ENCODE measurements at places on chromosomes 16 and 17. TPM values are rescaled to one million over a fixed set of nuclear protein-coding genes. Genes with fewer than 3 reads are reported as not detected.

DNA sequence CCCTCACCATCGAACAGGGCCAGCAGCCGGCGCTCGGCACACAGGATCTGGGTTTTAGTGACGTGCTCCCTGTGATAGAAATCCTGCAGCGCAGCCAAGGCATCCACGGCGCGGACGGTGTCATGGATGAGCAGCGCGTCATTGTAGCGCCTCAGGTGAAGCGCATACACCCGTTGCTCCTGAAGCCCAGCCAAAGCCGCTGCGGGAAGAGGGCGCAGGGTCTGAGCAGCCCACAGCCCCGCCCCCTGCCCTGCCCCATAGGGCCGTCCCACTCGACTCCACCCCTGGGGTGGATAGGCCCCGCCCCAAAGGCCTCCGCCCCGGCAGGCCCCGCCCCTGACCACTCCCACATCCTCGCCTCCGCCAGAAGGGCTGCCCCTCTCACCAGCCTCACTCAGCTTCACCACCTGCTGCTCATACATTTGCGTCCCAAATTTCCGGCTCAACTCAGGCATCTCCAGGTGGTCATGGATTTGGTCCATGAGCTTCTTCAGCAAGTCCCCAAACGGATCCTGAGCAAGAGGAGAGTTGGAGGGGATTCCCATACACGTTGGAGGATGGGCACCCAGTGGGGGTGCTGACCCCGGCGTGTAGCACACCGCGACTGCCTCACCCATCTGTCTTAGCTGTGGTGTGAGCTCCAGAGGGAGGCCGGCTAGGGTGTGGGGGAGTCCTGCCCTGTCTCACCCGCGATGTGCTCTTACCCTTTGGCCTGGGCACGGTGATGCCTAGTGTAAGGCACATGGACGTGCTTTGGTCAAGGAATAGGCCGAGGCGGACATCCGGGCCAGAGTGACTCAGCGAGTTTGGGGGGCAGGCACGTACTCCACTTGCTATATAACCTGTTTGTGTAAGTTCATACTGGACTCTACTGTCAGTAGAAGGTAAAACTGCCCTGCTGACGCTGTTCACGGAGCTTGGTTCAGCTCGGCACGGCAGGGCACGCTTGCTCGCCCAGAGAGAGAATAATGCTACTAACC lies 4.6 kb downstream of the DHX58 start:
- DNase-seq: peak; percentile 69

DNA sequence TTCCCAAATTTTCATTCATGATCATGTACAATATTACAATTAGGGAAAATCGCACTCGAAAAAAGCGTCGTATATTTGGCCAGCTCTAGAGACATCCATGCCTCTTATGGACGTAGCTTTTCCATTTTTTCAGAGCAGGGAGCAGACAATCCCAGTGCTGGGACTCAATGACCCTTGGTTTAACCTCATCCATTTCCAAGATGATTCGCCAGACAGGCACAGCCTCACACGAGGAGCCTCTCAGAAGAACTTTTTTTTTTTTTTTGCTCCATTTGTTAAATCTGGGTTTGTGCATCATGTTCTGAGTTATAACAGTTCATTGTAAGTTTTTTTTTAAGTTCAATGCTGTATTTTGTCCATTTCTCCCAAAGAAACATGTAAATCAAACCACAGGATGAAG lies 92.1 kb downstream of the ZDHHC7 start:
- no peak for DNase-seq

DNA sequence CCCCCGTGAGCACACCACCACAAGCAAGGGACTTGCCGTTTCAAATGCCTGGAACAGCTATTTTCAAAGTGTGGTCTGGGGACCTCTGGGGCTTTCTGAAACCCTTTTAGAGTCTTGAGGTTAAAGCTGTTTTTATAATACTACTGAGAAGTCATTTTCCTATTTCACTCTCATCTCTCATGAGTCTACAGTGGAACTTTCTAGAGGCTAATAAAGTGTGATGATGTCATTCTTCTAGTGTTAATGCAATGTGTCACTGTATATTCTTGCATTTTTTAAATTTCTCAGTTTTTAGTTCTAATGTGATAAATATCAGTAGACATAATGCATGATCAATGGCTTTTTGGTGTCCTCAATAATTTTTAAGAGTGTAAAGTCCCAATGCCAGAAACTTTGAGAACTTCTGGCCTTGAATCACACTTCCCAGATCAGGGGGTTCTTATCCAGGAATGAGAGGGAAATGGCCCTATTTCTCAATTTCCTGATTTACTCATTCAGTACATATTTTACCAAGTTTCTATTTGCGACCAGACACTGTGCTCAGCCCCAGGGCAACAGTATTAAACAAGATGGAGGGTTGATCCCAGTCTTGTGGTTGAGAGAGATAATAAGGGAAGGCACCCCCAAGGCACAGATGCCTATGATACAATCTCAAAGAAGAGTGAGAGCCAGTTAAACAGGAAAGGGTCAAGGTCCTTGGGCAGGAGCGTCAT lies 444.0 kb downstream of the HS3ST3B1 start:
- no peak for DNase-seq

- peak; percentile 33 for DNase-seq
Observed at GRCh38 chr16:50099957-50100648, 34.3 kb downstream of the HEATR3 start.

DNA sequence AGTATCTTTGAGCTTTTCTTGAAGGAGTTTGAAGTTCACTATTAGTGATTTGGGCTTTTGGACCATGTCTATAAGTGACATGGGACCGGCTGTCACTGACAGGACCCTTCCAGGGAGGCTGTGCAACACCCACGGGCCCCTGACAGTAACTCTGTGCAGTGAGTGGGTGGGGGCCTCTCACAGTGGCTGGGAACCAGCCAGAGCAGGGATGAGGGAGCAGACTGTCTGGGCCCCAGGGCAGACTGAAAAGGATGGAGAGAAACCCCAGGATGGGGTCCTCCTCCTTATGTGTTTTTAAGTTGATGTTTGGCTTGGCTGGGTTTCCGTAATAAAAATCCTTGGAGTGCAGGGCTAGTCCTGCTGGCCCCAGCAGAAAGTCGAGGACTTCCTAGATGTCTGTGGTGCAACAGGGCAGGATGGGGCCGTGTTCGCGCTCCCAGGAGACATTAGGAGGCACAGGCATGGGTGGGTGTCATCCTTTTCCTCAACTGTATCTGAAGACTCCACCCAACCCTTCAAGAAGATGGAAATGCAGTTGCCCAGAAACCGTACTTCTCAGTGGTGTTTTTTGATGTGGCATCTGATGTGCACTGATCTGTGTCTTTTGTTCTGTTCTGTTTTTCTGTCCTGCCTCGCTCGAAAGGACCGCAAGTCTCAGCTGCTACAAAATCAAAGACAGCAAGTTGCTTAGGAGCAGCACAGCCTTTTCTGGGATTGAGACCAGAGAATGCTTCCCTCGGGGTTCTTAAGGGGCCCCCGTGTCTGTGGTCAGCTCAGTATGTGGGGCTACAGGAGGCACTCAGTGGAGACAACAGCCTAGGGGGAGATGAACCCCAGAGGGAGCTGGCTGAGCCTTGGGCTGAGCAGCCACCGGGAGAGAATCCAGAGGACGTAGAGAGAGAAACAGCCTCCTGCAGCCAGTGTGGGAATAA lies 24.2 kb downstream of the PLD6 start:
- no peak for DNase-seq

- DNase-seq: no peak
Observed at GRCh38 chr16:48558371-48558841, 51.6 kb downstream of the N4BP1 start.

DNA sequence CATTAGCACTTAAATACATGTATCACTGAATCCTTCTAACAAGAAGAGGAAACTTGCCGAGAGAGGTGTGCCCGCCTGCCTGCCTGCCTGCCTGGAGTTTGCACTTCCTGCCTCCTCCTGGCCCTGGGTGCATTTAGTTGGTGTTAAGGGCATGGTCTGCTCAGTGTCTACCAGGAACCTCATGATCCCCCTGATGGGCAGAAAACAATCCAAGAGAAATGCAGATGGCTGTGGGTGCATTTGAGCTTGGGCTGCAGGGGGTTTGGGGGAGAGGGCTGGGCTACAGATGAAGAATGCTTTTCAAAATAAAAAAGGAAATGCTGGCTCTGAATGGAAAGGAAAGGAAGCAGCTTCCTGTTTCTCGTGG lies 10.1 kb downstream of the KSR1 start:
- DNase-seq: no peak

DNA sequence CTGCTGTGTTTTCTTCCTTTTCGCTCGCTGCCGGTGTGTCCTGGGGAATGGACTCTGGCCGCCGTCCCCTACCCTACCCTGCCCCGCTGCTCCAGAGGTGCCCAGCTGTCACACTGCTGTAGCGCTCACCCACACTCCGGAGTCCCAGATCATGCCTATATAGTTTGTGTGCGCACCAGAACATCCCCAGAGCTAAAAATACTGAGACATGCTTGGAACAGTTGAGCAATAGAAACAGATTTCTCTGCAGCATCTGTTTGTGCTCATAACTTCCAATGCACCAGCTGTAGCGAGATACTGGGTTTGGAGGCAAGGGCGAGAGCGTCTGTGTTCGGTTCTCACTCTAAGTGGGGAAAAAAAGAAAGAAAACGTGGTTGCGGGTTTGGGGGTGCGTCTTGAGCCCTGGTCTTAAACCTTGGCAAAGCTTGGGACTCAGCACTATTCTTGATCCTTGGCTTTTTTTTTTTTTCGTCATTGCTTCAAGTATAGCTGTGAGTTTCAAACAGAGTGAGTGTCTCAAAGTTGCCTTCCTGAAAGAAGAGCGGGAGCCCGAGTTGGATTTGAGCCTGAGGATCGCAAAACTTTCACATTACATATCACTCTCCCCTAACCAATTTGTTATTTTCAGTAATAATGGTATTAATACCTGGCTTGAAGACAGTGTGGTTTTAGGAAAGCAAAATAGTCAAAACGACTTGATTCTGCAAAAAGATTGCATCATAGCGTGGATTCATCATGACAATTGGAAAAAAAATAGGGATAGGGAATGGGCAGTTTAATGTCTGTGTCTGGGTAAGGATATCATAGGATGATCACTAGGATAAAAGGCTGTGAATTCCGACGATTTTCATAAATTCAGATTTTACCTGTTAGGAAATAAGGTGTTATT lies 621 bp downstream of the KCNJ2 start:
- DNase-seq: no peak

DNA sequence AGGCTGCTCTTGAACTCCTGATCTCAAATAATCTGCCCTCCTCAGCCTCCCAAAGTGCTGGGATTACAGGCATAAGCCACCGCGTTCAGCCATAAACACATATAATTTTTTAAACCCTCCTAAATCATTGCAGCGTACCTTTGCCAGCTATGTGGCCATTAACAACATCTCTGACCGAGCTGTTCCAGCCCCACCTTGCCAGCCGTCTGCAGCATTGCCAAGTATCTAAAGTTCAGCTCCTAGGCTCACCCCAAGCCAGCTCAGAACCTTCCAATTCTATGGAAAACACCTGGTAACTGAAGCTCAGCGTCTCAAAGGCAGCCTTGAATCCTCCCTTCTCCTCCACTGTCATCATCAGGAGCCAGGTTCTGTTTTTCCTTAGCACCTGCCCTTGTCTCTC lies 5.1 kb upstream of the MEIOB start:
- no peak for DNase-seq

DNA sequence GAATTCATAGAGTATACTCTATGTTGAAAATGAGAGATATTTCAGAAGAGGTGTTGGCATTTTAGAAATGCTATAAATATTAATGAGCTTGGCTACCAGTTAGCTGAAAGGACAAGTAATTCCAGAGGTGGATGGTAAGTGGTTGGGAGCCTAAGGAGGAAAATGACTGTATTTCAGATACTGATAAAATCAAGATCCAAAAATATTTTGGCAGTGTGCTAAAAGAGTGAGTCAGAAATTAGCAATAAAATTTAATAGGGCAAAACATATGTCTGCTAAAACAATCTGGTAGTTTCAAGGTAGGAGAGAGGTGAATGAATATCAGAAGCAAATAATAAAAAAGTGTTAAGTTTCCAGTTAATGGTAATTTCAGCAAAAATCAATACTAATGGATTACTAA lies 1287.9 kb downstream of the CDH8 start:
- DNase-seq: no peak

GRCh38 chr16:31134625-31135534 lies 647 bp downstream of the PRSS8 start:
- no peak for DNase-seq

DNA sequence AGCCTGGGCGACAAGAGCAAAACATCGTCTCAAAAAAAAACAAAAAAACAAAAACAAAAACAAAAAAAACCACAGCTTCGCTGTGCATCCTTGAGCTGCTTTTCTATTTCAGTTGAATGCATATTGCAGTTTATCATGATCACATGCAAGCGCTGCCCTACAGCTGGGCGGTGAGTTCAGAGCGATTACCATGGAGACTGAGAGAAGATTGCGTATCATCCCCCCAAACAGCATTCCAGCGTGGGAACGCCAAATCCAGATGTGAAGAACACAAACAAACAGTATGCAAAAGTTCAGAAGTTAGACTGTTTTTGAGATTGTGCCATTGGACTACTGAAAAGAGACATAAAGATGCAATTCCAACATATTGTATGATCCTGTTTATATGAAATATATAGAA lies 15.1 kb upstream of the SLC52A1 start:
- DNase-seq: no peak

DNA sequence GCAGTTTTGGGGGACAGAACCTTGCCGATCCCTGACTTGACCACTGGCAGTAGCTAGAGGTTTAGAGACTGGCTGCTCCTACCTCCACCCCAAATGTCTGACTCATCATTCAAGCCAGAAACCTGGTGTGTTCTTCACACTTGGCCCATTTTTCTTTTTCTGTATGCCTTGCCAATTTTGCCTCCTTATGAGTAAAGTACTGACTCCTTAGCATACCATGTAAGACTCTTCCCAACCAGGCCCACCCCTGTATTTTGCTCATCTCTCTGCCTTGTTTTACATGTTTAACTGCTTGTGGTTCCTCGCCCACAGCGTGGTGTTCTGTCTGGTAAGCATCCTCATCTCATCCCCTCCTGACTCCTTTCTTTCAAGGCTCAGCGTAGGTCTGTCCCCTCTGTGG lies 37.9 kb downstream of the NUP88 start:
- no peak for DNase-seq

The ABCC12 gene
- polyA plus RNA-seq: not detected

The HSPB9 gene
- 0.03 TPM for polyA plus RNA-seq

The ZNF286A gene
- 32.3 TPM for polyA plus RNA-seq

The ADAD2 gene
- not detected for polyA plus RNA-seq

The RNF222 gene
- polyA plus RNA-seq: 0.46 TPM

The ITGAX gene
- polyA plus RNA-seq: 0.11 TPM

The CLEC18B gene
- 0.46 TPM for polyA plus RNA-seq

The AHSP gene
- not detected for polyA plus RNA-seq

The FA2H gene
- 0.03 TPM for polyA plus RNA-seq
